ENCODE measurements at places on chromosomes 6 and 20.

DNA sequence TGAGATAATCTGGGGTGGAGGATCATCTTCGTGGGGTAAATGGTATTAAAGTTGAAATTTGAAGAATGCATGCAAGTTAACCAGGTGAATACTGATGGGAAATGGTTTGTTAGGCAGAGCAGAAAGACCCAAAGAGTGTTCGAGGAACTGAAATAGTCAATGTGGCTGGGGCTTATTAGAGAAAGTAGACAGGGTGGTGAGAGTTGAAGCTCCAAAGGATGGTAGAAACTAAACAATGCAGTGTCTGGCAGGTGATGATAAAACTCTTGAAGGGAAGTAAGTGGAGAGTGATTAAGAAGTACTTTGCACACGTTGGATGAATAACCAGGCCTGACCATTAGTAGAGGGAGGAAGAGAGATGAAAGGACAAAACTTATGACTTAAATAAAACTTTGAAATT lies 39.8 kb upstream of the CENPW start:
- H3K27ac ChIP-seq = no peak overlapping the region
- H3K27me3 ChIP-seq = no peaks in the 10 kb centered on the region
- no peak overlapping the region for H3K4me3 ChIP-seq
- H3K4me1 ChIP-seq = no peaks in the 10 kb centered on the region
- H3K36me3 ChIP-seq = no peaks in the 10 kb centered on the region

GRCh38 chr6:22106451-22106850 lies 190.4 kb downstream of the PRL start:
- H3K4me3 ChIP-seq = no peak overlapping the region
- no peaks in the 10 kb centered on the region for H3K4me1 ChIP-seq
- H3K36me3 ChIP-seq = no peaks in the 10 kb centered on the region
- H3K27me3 ChIP-seq = no peaks in the 10 kb centered on the region
- DNase-seq = no peak

- H3K27me3 ChIP-seq = no peaks in the 10 kb centered on the region
- no peak overlapping the region for H3K27ac ChIP-seq
- H3K36me3 ChIP-seq = no peaks in the 10 kb centered on the region
Measured at GRCh38 chr6:105786890-105787655, 299.1 kb upstream of the PRDM1 start.

DNA sequence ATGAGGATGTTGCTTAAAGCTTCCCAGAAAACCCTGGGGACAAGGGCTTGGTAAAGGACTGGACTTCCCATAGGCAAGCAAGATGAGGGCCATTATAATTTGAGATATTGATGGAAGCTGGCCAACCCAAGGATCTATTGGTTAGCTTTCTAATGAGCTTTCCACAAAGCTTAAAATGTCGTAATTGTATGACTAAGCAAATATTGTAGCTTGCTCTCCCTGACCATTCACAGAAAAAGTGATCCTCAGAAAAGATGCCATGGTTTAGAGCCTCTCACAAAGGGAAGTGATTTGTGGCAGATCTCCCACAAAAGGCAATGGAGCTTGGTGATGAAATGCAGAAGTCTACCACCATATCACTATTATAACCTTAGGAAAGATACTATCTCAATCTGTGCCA lies 13.6 kb downstream of the IL17F start:
- no peaks in the 10 kb centered on the region for H3K36me3 ChIP-seq
- no peak for DNase-seq
- no peaks in the 10 kb centered on the region for H3K4me1 ChIP-seq

GRCh38 chr20:44973053-44973452 lies 6.7 kb downstream of the STK4 start:
- no peak for DNase-seq
- no peak overlapping the region for H3K4me3 ChIP-seq
- no peaks in the 10 kb centered on the region for H3K27me3 ChIP-seq
- no peaks in the 10 kb centered on the region for H3K36me3 ChIP-seq

DNA sequence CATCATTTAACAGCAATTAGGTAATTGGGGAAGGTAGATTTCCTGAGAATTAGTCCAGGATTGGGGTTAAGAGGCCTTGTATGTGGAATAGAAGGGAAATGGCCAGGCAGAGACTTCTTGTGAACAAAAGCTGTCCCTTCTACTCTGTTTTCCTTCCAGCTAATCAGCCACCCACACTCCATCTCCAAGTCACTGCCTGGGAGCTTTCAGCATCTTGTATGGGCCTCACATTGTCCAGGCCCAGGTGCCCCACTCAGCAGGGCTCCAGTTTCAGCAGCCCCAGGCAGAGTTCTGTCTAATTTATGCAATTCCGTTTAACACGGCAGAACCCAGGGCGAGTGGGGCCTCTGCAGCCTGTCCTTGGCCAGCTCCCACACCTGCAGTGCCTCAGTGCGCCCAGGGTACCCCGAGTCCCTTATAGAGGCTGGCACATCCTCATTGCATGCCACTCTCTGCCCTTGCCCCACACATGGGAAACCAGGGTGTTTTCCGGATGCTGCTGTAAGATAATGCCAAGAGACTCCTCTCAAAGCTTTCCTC lies 113.0 kb downstream of the EDN3 start:
- no peaks in the 10 kb centered on the region for H3K4me1 ChIP-seq
- no peak for DNase-seq
- peaks cover 25% of the 10 kb centered on the region for H3K27me3 ChIP-seq
- no peak overlapping the region for H3K4me3 ChIP-seq

DNA sequence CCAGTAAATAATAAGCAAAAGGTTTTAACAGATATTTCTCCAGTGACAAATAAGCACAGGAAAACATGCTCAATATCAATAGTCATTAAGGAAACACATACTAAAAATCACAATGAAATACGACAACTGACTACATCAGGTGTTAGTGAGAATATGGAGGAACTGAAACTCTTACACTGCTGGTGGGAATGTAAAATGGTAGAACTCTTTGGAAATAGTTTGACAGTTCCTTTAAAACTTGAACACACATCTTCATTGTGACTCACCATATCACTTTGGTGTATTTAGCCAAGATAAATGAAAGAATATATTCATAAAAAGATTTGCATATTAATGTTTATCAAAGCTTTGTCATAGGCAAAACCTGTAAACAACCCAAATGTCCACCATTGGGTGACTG lies 11.3 kb upstream of the MAP3K5 start:
- no peak for DNase-seq
- H3K4me1 ChIP-seq = no peaks in the 10 kb centered on the region
- no peaks in the 10 kb centered on the region for H3K36me3 ChIP-seq
- H3K4me3 ChIP-seq = no peak overlapping the region

GRCh38 chr6:144624246-144624645 lies 339.1 kb downstream of the UTRN start:
- H3K4me1 ChIP-seq = no peaks in the 10 kb centered on the region
- no peaks in the 10 kb centered on the region for H3K36me3 ChIP-seq
- no peak for DNase-seq
- H3K4me3 ChIP-seq = no peak overlapping the region

GRCh38 chr20:40651151-40651550 lies 37.9 kb downstream of the MAFB start:
- no peak overlapping the region for H3K4me3 ChIP-seq
- H3K27me3 ChIP-seq = no peaks in the 10 kb centered on the region
- H3K4me1 ChIP-seq = no peaks in the 10 kb centered on the region
- no peak for DNase-seq

GRCh38 chr6:121531658-121532169 lies 96.3 kb downstream of the GJA1 start:
- no peak overlapping the region for H3K4me3 ChIP-seq
- no peak overlapping the region for H3K27ac ChIP-seq
- H3K4me1 ChIP-seq = no peaks in the 10 kb centered on the region
- no peaks in the 10 kb centered on the region for H3K36me3 ChIP-seq
- H3K27me3 ChIP-seq = no peaks in the 10 kb centered on the region

- no peaks in the 10 kb centered on the region for H3K27me3 ChIP-seq
- no peak overlapping the region for H3K27ac ChIP-seq
- no peaks in the 10 kb centered on the region for H3K4me1 ChIP-seq
- H3K36me3 ChIP-seq = no peaks in the 10 kb centered on the region
- no peak for DNase-seq
Measured at GRCh38 chr6:127073222-127073621, 45.2 kb upstream of the RSPO3 start.

DNA sequence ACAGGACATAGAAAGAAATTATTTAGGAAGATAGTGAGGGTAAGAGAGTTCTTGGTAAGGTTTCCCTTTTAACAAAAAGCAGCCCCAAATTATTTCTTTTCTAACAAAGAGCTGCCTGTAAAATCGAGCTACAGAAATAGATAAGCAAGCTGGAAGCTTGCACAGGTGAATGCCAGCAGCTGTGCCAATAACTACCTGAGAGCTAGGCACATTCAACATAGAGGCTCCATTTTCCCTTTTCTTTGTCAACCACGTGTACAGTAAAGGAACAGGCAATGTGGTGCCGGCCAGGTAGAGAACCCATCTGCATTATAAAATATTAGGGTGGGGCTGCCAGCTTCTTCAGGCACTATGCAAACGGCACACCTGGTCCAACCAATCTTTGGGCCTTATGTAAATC lies 341.6 kb upstream of the JAG1 start:
- no peak overlapping the region for H3K4me3 ChIP-seq
- peaks cover 20% of the 10 kb centered on the region for H3K4me1 ChIP-seq
- no peak for DNase-seq

GRCh38 chr6:94050515-94050914 lies 631.2 kb upstream of the EPHA7 start:
- no peaks in the 10 kb centered on the region for H3K4me1 ChIP-seq
- no peak overlapping the region for H3K4me3 ChIP-seq
- no peak for DNase-seq
- no peak overlapping the region for H3K27ac ChIP-seq
- no peaks in the 10 kb centered on the region for H3K27me3 ChIP-seq
- H3K36me3 ChIP-seq = no peaks in the 10 kb centered on the region

DNA sequence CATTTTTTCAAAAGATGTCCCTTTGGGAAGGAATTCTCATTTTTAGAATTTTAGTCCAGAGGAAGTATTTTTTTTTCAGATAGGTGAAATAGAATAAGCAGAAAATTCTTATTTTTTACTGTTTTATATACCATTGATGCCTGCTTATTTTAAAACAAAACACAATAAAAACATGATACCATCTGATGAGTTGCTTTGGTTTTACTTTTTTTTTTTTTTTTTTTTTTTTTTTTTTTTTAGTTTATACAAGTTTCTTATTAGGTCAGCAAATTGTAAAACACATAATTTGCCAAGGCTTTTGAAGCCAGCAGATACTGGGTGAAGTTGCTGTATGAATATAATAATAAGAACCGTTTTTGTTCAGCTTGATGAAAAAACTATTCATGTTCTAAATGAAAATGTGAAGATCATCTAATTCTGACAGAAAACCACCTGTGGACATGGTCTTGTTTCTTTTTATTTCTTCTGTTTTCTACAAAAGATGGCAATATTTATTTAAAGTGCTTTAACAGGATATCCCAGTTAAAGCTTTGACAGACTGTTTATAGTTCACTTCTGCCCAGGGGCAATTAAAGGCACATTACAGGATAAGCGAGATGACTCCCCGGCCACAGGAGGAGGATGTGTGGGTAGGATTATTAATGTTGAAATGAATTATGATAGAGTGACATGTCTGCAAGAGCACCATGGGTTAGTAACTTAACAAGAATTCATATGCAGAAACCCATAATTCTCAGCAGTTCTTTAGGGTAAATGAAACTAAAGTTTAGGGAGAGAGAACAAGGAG lies 31.1 kb downstream of the MYB start:
- H3K27ac ChIP-seq = no peak overlapping the region
- no peaks in the 10 kb centered on the region for H3K27me3 ChIP-seq
- no peak overlapping the region for H3K4me3 ChIP-seq
- DNase-seq = no peak
- H3K4me1 ChIP-seq = no peaks in the 10 kb centered on the region
- H3K36me3 ChIP-seq = no peaks in the 10 kb centered on the region

DNA sequence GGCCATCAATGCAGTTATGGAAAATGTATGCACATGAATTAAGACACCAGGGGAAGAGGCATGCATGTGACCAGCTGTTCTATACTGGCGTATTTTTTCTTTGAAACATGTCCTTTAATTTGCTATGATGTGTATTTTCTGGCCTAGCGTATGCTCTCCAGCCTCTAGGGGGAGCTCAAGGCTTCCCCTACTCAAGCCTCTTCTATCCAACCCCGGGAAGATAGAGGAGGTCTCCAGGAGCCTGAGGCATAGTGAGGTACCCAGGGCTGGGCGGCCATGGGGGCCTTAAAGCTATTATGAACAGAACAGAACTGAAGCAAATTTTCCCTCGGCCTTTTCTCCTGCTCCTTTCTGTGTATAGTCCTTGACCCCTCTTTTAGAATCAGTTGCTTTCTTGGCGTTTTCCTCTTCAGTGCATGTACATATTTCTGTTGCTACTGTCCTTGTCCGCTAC lies 528.9 kb downstream of the MAFB start:
- H3K4me3 ChIP-seq = no peak overlapping the region
- H3K36me3 ChIP-seq = no peaks in the 10 kb centered on the region
- H3K27me3 ChIP-seq = no peaks in the 10 kb centered on the region
- peak; percentile 18 for DNase-seq
- H3K27ac ChIP-seq = no peak overlapping the region
- H3K4me1 ChIP-seq = no peaks in the 10 kb centered on the region

GRCh38 chr20:42846784-42847490 lies 342.8 kb downstream of the PTPRT start:
- H3K27ac ChIP-seq = no peak overlapping the region
- DNase-seq = no peak
- no peaks in the 10 kb centered on the region for H3K27me3 ChIP-seq
- no peaks in the 10 kb centered on the region for H3K4me1 ChIP-seq
- no peaks in the 10 kb centered on the region for H3K36me3 ChIP-seq

DNA sequence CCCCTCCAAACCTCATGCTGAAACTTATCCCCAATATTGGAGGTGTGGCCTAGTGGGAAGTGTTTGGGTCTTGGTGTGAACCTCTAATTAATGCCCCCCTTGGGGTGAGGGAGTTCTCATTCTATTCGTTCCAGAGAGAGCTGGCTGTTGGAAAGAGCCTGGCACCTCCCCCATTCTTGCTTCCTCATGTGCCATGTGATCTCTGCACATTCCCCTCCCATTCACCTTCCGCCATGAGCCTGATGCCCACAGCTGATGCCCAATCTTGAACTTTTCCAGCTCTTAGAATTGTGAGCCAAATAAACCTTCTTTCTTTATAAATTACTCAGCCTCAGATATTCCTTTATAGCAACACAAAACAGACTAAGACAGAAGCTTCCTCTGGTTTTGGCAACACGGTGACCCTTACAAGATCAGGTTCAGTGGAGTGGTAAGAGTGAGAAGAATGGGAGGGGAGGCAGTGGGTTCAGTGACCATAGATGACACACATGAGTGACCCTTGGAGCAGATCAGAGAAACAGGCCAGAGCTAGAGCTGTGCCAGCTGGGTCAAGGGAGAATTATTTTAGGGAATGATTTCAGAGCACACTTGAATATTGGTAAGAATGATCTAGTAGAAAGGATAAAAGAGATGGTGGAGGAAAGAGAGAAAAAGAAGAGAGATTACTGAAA lies 176.4 kb downstream of the LY86 start:
- DNase-seq = no peak
- no peak overlapping the region for H3K27ac ChIP-seq
- H3K36me3 ChIP-seq = no peaks in the 10 kb centered on the region

- no peak overlapping the region for H3K4me3 ChIP-seq
- no peaks in the 10 kb centered on the region for H3K27me3 ChIP-seq
- DNase-seq = no peak
- H3K4me1 ChIP-seq = no peaks in the 10 kb centered on the region
- H3K36me3 ChIP-seq = no peaks in the 10 kb centered on the region
Measured at GRCh38 chr6:9623985-9624384, 790.9 kb downstream of the TFAP2A start.

- H3K27ac ChIP-seq = no peak overlapping the region
- H3K4me1 ChIP-seq = no peaks in the 10 kb centered on the region
- no peak overlapping the region for H3K4me3 ChIP-seq
Measured at GRCh38 chr6:8131265-8131897, 29.0 kb upstream of the EEF1E1 start.
